Suprapubic skin (tissue), 4 donors: ENCODE measurements at places on chromosomes 3 and 15. TPM values are rescaled to one million over a fixed set of nuclear protein-coding genes. Genes with fewer than 3 reads are reported as not detected.

UROC1 gene
- not detected for total RNA-seq

GRCh38 chr3:133713347-133713746 is 32.8 kb upstream of the TF start:
- DNase-seq: no peak
- H3K4me1 ChIP-seq: peaks cover 3% of the 10 kb centered on the region
- H3K27me3 ChIP-seq: no peaks in the 10 kb centered on the region
- H3K4me3 ChIP-seq: no peak overlapping the region
- H3K36me3 ChIP-seq: no peaks in the 10 kb centered on the region
- H3K27ac ChIP-seq: no peak overlapping the region

DNA sequence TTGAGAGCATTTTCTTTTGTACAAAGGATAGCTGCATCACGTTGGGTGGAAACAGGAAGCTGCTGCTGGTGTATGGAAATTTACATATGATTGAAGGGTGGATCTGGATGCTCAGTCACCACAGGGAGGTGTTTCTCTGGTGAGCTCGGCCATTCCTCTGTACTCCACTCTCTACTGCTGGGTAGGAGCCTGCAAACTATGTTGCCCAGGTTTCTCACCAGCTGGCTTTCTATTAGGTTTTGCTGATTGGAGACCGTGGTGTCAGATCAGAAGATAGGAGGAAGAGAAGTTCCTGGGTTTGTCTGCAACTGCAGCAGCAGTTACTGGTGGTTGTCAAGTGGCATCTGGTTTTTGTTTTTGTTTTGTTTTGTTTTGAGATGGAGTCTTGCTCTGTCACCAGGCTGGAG is 61.7 kb downstream of the TAMM41 start:
- no peaks in the 10 kb centered on the region for H3K27me3 ChIP-seq
- DNase-seq: no peak
- peaks cover 36% of the 10 kb centered on the region for H3K36me3 ChIP-seq
- H3K4me3 ChIP-seq: no peak overlapping the region
- H3K27ac ChIP-seq: no peak overlapping the region

- no peaks in the 10 kb centered on the region for H3K4me1 ChIP-seq
- no peaks in the 10 kb centered on the region for H3K36me3 ChIP-seq
Observed at GRCh38 chr3:8266730-8267131, 234.9 kb upstream of the LMCD1 start.

C3orf62 gene
- 9.0 TPM for total RNA-seq

DNA sequence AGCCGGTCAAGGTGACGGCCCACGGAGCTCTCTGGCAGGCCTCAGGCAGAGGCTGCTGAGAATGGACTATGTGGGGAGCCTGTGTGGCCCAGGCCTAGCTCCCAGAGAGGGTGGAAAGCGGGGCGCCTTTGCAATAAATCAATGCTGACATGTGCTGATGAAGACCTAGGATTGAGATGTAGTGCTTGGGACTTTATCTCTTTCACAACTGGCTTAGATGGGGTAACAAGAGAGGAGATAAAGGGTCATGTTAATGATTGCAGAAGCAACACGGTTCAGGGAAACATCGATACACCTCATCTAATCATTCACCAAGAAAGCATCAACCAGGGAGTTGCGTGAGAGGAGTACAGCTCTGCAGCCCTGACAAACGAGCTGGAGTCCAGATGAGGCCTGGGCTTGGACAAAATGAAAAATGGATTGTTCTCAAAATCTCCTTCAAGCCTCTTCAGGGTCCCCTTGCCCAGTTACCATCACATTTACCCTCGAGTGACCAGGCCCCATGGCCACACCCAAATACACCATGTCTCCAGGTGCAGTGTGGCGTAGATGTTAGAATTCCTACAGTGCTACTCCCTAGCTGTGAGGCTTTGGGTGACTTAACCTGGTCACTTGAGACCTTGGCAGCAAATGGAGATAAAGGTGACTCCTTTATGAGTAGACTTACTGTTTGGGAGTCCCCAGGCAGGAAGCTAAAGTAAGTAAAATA is 146.4 kb upstream of the LIPC start:
- no peak overlapping the region for H3K27ac ChIP-seq
- no peaks in the 10 kb centered on the region for H3K4me1 ChIP-seq
- no peaks in the 10 kb centered on the region for H3K36me3 ChIP-seq
- DNase-seq: no peak
- no peak overlapping the region for H3K4me3 ChIP-seq
- no peaks in the 10 kb centered on the region for H3K27me3 ChIP-seq

DNA sequence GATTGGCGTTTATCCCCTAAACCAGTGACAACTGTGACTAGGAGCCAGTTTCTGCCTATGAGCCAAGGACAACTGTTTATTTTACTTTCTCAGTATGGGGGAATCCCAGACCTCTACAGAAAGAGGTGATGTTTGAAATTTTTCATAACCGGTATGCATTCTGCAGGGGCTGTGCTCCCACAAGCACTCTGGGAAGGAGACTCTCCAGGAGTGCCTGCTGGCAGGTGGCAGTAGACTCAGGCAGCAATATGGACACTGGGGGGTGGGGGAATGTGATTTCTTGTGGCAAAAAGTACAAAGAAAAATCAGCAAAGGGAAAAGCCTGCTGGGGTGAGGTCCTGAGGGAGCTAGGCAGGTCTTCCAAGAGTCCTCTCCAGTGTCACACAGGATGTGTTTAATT is 5.9 kb downstream of the TGM4 start:
- no peaks in the 10 kb centered on the region for H3K27me3 ChIP-seq
- H3K36me3 ChIP-seq: no peaks in the 10 kb centered on the region
- H3K27ac ChIP-seq: no peak overlapping the region
- no peak for DNase-seq
- no peak overlapping the region for H3K4me3 ChIP-seq

ADGRG7 gene
- total RNA-seq: not detected

DNA sequence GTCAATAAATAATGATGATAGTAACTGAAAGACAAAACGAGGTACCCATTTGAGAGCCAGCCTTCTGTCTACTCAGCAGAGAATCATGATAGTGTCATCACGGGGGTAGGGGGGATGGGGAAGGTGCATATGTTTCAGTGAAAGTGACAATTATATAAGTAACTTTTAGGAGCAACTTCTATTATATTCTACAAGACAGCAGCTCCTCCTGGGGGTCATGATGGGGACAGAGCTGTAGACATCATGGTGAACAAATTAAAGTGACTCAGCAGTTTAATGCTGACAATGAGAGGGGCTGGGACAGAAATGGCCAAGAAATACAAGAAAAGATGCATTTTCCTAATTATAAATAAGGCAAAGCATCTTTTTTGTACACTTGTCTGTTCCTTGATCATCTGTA is 11.8 kb downstream of the CAPN3 start:
- no peaks in the 10 kb centered on the region for H3K27me3 ChIP-seq
- H3K27ac ChIP-seq: no peak overlapping the region
- no peaks in the 10 kb centered on the region for H3K4me1 ChIP-seq
- no peaks in the 10 kb centered on the region for H3K36me3 ChIP-seq

MESP2 gene
- total RNA-seq: not detected

DNA sequence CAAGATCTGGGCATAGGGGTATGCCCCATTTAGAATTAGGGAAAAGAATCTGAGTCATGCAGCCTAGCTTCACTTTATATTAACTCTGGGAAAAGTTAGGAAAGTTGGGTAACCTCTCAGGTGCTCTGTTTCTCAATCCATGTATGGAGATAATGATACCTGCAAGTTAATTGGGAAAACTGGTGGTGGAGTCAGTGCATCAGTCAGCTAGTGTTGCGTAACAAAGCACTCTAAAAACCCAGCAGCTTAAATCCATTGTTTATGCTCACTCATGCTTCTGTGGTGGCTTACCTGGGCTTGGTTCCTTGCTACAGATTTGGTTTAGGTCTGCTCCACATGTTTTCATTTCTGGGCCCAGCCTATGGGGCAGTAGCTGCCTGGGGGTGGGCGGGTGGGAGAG is 91.0 kb downstream of the SMAD3 start:
- no peak overlapping the region for H3K27ac ChIP-seq
- H3K4me1 ChIP-seq: peaks cover 33% of the 10 kb centered on the region
- H3K27me3 ChIP-seq: no peaks in the 10 kb centered on the region
- H3K4me3 ChIP-seq: no peak overlapping the region
- DNase-seq: no peak

CCDC54 gene
- not detected for total RNA-seq

- no peaks in the 10 kb centered on the region for H3K36me3 ChIP-seq
- no peaks in the 10 kb centered on the region for H3K4me1 ChIP-seq
- no peaks in the 10 kb centered on the region for H3K27me3 ChIP-seq
- no peak overlapping the region for H3K4me3 ChIP-seq
- no peak for DNase-seq
Observed at GRCh38 chr3:72113564-72113963, 328.6 kb upstream of the PROK2 start.

- H3K4me3 ChIP-seq: no peak overlapping the region
- no peaks in the 10 kb centered on the region for H3K4me1 ChIP-seq
- no peaks in the 10 kb centered on the region for H3K36me3 ChIP-seq
- DNase-seq: no peak
- H3K27me3 ChIP-seq: no peaks in the 10 kb centered on the region
Observed at GRCh38 chr3:108461661-108462111, 48.7 kb downstream of the MYH15 start.

DNA sequence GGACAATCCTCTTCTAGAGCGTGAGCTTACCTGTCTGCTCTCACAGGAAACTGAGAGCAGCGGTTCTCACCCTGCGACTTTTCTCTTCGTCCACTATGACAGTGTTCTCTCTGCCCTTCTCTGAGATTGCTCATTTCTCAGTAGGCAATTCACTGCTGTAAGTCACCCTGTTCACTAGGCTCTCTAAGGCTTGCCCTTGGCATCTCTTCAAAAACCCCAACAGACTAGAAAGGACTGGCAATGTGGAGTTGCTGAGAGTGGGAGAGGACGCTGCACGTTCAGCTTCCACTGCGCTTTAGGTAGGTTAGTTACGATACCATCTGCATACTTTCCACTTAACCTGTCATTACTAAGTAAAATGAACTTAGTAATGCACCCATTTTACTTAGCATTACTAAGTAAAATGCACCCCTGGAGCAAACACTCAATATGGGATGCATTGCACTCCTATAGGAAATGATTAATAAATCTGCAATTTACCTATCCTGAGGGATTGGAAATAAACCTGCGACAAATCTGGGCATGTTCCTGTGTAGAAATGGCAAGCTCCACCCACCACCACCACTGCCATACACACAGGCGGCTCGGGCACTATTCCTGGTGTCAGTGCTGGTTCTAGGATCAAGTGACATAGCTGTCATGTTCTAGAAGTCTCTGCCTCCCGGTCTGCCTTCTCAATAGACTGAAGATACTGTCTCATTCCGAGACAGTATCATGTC is 21.4 kb downstream of the XPC start:
- no peaks in the 10 kb centered on the region for H3K4me1 ChIP-seq
- H3K27ac ChIP-seq: no peak overlapping the region
- no peak for DNase-seq
- no peak overlapping the region for H3K4me3 ChIP-seq
- H3K27me3 ChIP-seq: no peaks in the 10 kb centered on the region

PLIN1 gene
- 34.5 TPM for total RNA-seq

- peaks cover 22% of the 10 kb centered on the region for H3K4me1 ChIP-seq
- no peaks in the 10 kb centered on the region for H3K27me3 ChIP-seq
Observed at GRCh38 chr3:188041193-188041592, 112.8 kb upstream of the LPP start.

DNA sequence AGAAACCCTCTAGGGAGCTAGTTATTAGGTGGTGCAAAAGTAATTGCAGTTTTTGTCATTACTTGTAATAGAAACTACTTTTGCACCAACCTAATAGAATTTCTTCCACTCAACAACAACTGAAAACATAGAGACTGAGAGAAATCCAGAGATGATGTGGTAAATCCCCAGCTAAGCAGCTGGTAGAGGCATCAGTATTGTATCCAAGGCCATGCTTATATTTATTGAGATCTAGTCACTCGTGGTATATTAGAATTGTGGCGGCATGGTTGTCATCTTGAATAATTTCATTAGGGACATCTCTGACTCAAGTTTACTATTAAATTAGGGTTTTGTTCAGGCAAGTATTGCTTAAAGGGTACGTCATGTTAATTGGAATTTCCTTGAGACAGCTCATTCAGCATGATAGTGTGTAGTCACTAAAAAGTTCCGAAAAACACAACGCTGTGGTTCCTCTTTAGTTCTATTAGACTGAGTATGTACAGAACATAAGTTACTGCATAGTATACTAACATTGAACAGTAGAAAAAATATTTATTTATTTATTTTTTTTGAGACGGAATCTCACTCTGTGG is 35.3 kb downstream of the PAK2 start:
- DNase-seq: no peak
- peaks cover 7% of the 10 kb centered on the region for H3K4me1 ChIP-seq
- no peak overlapping the region for H3K27ac ChIP-seq
- no peaks in the 10 kb centered on the region for H3K27me3 ChIP-seq

DNA sequence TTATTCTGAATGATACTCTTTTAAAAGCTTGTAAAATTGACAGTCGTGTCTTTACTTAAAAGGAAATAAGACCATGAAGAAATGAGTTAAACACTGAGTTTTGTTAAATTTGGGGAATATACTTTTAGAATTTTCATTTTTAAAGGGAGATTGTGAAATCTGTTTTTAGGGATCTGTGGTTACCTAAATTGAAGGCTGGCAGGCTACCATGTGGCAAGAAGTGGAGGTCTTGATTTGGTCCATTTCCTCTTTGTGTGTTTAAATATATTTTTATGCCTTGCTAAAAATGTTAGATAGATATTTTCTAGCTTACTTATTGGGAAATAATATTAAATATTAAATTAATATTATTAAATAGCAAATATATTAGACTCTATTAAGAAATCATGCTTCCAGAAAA is 36.6 kb upstream of the SLC22A13 start:
- H3K4me1 ChIP-seq: no peaks in the 10 kb centered on the region
- H3K4me3 ChIP-seq: no peak overlapping the region
- no peak overlapping the region for H3K27ac ChIP-seq
- DNase-seq: no peak
- peaks cover 38% of the 10 kb centered on the region for H3K36me3 ChIP-seq

GRCh38 chr15:31135523-31135922 is 34.0 kb upstream of the TRPM1 start:
- no peak overlapping the region for H3K4me3 ChIP-seq
- no peak overlapping the region for H3K27ac ChIP-seq
- H3K27me3 ChIP-seq: no peaks in the 10 kb centered on the region
- H3K36me3 ChIP-seq: no peaks in the 10 kb centered on the region
- no peak for DNase-seq
- no peaks in the 10 kb centered on the region for H3K4me1 ChIP-seq

DNA sequence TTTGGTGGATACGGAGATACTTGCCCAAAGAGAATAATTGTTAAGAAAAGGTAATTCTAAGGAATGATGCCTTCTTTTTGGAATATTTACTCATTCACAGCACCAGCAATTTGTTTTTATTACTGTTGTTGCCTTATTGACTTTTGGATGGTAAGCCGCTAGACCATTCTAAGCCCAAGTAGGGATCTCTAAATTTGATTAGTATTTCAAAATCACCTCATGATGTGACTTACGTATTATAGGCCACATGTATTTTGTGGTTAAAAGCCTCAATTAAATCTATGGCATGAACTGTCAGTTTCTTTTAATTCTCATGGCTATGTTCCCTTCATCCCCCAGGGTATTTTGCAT is 94.1 kb downstream of the PLCL2 start:
- H3K4me3 ChIP-seq: no peak overlapping the region
- H3K27ac ChIP-seq: no peak overlapping the region
- H3K27me3 ChIP-seq: no peaks in the 10 kb centered on the region
- H3K4me1 ChIP-seq: no peaks in the 10 kb centered on the region
- no peaks in the 10 kb centered on the region for H3K36me3 ChIP-seq

ROPN1 gene
- 6.0 TPM for total RNA-seq

TTLL13 gene
- not detected for total RNA-seq

- peaks cover 4% of the 10 kb centered on the region for H3K27me3 ChIP-seq
- no peak overlapping the region for H3K4me3 ChIP-seq
- H3K27ac ChIP-seq: no peak overlapping the region
- no peak for DNase-seq
- H3K36me3 ChIP-seq: no peaks in the 10 kb centered on the region
Observed at GRCh38 chr15:44216958-44217357, 21.9 kb upstream of the FRMD5 start.

RTP3 gene
- total RNA-seq: not detected
